ENCODE measurements at places on chromosomes 11 and 22.

DNA sequence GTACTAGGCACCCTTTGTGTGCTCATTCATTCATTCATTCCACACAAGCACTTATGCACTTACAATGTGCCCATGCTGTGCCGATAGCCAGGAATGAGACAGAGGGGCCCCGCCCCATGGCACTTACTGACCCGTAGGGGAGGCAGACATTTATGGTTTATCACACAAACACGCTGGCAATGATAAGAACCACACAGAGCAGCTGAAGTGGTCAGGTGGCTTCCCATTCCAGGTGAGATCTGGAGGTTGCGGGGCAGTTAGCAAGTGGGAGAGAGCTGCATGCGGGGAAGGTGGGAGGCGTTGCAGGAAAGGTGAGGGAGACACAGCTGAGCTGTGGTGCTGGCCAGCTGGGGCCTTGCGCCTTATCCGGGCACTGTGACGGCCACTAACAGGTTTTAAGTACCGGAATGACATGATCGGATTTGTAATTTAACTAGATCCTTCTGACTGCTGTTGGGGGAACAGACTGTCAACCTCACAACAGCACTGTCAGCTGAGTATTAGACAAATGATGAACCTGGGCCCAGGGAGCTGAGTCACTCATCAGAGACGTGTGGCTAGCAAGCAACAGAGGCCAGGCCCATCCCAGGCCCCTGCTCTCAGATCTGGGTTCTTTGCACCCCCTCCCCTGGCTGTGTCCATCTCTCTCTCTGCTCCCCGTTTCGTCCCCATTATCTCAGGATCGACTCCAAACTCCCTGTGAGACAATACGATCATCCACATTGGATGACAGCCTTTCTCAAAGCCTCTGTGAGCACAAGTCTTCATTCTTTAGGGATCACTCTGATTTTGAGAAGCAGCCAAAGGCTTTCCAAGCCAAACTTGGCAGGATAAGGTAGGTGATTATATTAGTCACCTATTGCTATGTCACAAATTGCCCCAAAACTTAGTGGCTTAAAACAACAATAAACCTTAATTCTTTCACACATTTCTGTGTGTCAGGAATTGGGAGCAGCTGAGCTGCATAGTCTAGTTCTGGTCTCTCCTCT, 28.4 kb downstream of the RASD2 start:
- DNase-seq: peak; percentile 52

DNA sequence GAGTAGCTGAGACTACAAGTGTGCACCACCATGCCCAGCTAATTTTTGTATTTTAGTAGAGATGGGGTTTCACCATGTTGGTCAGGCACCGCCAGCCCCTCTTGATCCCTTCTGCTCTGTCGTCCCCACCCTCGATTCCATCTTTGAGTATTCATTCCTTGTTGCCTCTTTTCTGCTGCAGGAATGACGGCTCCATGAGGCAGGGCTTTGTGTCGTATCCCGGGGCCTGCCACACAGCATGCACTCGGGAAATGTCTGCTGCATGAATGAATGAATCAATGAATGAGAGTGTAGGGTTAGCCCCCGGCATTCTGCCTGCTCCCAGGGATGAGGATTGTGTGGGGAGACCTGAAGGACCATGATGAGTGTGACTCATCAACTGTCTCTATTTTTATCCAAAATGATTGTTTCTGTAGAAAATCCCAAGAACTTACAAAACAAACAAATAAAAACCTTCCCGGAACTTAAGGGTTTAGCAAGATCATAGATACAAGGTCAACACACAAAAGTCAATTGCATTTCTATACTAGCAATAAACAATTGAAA, 54.6 kb upstream of the SLC22A12 start:
- DNase-seq: no peak

GRCh38 chr22:20494978-20495860, at the start of gene KLHL22:
Gene KLHL22 (minus strand): TSS chr22:20495795. CDS start chr22:20489211, 6,584 bp downstream.
- DNase-seq: peak; percentile 6

- DNase-seq: no peak
These were observed 10.8 kb upstream of the RAC2 start for GRCh38 chr22:37254867-37255233.

DNA sequence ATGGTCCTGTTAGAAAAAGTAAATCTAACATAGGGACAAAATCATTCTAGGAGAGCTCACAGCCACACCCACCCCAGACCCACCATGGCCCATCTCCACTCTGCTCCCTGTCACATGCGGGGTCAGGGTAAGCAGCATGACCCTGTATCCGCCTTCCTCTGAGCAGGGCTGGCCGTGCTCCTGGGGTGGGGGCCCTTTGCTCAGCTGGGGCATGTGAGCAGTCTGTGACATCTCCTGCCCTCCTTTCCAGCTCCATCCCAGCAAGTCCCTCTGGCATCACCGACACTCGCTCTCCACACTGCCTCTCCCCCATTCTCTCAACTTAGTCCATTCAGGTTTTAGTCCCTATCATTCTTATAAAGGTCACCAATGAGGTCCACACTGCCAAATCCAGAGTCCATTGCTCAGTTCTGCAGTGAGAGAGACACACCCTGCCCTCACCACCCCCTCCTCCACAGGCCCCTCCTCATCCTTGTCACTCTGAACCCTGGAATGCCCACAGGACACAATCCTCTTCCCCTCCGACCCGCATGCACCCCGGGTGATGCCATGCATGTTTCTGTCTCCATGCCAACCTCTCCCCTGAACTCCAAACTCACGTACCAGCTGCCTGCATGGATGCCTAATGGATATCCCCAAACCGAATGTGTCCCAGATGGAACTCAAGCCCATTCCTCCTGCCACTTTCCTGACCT, 65.1 kb upstream of the PITPNB start:
- no peak for DNase-seq

- DNase-seq: no peak
These were observed 64.8 kb downstream of the APOL5 start for GRCh38 chr22:35782504-35782903.

- no peak for DNase-seq
These were observed 13.0 kb upstream of the OPCML start for GRCh38 chr11:133545199-133545803.

GRCh38 chr22:46115755-46116490, 34.4 kb upstream of the PPARA start:
- DNase-seq: peak; percentile 20

GRCh38 chr11:72951193-72951592, 137.0 kb downstream of the ATG16L2 start:
- DNase-seq: peak; percentile 58

GRCh38 chr11:12223771-12224536, 113.6 kb downstream of the MICAL2 start:
- no peak for DNase-seq

- DNase-seq: peak; percentile 100
These were observed 36.3 kb upstream of the CFAP300 start for GRCh38 chr11:102010776-102011494.

DNA sequence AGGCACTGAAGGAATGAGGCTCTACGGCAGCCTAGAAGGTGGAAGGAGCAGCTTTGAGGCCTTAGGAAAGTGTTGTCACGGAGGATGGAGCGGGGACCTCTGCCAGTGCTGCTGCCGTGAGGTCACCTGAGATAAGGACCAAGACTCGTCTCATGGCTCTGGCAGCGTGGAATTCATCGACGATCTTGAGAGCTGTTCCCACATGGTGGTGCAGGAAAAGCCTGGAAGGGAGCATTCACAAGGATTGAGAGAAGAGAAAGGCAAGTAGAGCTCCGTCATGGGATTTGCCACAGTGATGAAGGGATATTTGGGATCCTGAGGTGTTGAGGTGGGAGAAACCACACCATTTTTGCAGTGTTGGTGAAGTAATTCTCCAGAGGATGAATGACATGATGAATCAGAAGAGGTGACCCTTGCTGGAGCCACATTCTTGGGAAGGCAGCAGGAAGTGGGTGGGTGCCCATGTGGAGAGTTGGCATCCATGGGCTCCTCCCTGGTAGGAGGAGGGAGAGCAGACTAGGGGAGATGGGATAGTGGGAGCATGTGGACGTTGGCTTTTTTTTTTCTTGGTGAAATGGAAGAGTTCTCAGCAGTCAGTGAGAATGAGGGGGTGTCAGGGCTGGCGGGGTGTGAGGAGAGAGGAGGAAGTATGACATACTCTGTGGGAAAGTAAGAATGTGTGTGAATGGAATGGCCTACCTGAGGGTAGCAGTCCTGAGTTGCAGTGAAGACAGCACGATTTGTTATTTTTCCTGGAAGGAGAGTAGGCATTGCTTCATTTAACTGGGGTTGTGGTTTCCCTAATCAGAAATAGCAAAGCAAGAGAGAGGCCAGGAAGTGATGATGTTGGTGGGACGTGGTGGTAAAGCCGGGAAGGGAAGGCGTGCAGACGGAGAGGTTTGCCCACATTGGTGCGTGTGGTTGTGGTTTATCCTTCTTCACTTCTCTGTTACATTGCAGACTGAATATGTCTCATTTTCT, 11.1 kb downstream of the PPP6R3 start:
- DNase-seq: no peak

- DNase-seq: no peak
These were observed 89.7 kb upstream of the MTMR2 start for GRCh38 chr11:96013461-96014213.

- no peak for DNase-seq
These were observed 668.8 kb downstream of the DLG2 start for GRCh38 chr11:84958295-84958694.

GRCh38 chr11:119691020-119691666, 37.9 kb downstream of the NECTIN1 start:
- no peak for DNase-seq

DNA sequence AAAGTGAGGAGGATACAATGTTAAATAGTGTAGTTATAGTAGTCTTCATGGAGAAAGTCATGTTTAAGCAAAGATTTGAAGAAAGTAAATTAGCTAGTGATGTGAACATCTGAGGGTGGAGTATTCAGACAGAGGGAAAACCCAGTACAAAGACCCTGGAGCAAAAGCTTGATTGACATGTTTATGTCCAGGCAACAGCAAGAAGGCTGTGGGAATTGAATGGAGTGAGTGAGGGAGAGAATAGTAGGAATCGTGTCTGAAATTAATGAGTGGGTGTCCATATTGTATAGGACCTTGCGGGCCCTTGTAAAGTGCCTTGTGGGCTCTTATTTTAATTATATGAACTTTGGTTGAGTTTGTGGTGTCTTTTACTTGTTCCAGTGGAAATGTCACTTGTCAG, 424.1 kb upstream of the KIRREL3 start:
- no peak for DNase-seq

DNA sequence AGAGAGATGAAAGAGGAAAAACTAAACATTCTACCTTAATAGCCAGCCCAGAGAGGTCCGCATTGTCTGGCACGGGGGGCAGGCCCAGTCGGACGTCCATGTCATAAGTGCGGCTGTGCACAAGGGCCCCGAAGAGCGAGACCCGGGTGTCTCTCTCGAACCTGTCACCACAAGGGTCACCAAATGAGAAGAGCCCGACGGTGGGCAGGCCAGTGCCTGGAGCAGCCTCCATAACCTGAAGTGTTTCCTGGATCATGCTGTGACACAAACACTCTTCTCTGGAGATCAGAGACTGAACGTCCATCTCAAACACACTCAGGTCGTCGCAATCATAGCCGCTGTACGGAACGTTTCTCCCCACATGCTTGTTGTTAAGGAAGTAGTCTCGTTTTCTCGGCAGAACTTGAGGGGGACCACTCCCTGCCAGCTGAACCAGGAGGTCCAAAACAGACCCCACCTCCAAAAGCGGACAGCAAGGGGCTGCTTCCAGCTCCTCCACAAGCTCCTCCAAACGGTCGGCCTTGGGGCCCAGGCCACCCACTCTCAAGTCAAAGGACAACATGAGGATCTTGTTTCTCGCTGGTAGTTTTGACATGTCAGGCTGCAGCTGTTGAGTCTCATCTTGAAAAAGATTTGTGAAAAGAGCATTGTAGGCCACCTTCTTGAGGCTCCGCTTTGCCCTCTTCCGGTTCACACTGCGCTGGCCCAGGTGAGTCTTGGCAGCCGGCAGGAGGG, 971 bp downstream of the TUBGCP6 start:
- DNase-seq: no peak

DNA sequence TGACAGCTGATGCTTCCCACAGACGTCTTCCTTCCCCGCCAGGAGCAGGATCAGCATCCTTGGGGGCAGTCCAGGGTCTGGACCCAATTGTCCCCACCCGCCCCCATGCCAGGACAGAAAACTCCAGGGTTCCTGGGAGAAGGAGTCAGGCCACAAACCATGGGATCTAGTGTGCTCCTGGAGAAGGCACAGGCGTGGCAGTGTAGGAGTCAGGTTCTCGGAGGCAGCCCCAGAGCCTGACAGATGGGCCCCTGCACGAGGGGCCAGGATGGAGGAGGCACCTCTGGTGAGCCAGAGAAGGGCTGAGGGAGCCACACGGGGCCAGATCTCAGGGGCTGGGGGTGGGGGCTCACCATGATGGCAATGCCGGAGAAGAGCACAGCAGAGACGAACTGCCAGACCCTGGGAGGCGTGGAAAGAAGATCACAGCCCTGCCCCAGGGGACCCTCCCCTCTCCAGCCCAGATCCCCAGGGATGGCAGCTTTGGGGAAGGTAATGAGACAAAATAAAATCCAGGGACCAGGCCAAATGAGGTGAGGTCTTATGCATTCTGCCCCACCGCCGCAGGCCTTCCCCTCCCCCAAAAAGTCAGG, 13.6 kb downstream of the TP53I11 start:
- DNase-seq: no peak

- peak; percentile 46 for DNase-seq
These were observed 533.9 kb upstream of the CCDC90B start for GRCh38 chr11:83819931-83820549.

DNA sequence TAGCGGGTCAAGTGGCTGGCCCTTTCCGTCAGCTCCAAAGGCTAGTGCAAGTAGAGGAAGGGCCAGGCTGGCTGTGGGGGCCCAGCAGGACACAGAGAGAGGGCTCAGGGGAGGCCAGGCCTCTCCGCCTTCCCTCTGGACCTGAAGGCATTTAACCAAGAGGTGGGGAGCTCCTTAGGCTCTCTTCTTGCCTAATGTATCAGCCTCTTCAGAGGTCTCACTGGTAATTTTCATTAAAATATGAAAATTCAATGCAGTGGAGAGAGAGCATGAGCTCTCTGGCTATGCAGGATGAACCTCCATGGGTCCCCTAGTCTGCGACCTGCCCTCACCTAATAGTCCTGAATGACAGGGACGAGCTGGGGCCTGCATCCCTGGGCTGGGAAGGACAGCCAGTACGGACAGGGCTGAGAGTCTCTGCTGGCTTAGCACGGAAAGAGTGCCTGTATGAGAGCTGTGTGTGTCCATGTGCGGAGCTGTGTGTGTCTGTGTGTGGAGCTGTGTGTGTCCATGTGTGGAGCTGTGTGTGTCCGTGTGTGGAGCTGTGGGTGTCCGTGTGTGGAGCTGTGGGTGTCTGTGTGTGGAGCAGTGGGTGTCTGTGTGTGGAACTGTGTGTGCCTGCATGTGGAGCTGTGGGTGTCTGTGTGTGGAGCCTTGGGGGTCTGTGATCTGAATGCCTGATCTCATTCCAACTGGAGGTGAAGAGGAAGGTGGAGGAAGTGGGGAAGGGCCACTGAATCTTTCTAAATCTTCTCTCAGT, 2.4 kb downstream of the ALX4 start:
- DNase-seq: no peak

GRCh38 chr11:26143566-26144290, 188.2 kb upstream of the ANO3 start:
- no peak for DNase-seq

DNA sequence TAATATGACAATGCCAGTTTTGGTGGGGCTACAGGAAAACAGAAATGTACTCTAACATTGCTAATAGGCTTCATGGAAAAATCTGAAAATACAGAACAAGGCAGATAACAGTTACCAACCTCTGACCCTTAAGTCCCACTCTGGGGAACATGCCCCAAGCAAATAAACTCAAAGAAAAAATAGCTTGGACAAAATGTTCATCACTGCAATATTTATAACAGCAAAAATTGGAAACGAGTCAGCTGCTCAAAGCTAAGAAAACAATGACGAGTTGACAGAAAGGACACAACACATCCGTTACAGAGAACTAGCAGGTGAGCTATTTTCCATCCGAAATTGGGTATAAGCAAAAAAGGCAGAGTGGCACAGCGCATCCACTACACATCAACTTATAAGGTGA, 70.5 kb downstream of the PACSIN2 start:
- DNase-seq: no peak
